ENCODE measurements at places on chromosomes 2 and 18.

GRCh38 chr18:68478246-68478645 lies 236.7 kb downstream of the TMX3 start:
- no peak for DNase-seq

- no peak for DNase-seq
These were observed 125.0 kb downstream of the SPHKAP start for GRCh38 chr2:228056293-228057097.

DNA sequence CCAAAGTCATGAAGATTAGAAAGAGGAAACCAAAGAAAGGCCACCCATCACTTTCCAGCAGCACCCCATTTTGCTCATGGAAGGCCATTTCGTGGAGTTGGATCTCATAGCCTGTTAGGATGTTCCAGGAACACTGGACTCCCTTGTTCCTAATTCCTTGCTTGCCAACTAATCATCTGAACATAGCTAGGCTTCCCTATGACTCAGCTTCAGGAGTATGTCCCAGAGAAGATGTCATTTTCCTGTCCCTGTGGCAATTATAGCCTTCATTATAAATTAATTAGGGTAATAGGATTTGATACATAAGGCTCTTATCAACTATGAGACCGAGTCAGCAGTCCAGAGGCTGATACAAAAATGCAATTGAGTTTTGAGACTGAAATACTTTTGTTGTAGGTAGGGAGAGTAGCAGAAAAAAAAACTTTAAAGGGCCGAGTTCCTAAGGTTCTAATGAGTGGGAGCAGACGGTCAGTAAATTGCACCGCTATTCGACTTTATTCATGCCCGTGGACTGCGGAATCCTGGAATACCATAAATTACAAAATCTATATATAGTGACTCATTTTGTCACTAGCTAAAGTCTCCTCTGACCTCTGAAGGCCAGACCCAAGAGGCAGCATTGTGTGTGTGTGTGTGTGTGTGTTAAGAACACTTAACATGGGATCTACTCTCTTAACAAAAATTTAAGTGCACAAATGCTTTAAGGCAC lies 311.8 kb downstream of the FBXO15 start:
- no peak for DNase-seq

- DNase-seq: no peak
These were observed 303.7 kb downstream of the TRIB2 start for GRCh38 chr2:13020469-13020868.

GRCh38 chr18:37272226-37272625 lies 293.4 kb downstream of the CELF4 start:
- no peak for DNase-seq

DNA sequence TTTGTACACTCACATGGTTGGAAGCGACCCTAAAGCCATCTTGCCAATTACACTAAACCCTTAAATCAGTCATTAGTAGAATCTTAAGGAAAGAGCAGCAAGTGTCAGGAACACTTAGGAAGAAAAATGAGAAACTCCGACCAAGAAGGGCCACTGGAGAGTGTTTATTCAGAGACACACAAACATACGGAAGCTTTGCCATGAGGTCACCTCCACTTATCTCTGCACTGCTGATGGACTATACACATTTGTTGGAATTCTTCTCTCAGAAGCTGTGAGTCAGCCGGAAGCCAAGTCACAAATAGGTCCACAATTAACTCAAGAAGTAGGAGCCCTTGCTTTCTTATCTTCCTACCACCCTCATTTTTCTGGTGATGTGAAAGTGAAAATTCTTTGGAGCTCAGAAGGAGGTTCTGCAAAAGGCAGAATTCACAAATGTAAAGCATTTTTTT lies 21.6 kb downstream of the BMP10 start:
- no peak for DNase-seq

DNA sequence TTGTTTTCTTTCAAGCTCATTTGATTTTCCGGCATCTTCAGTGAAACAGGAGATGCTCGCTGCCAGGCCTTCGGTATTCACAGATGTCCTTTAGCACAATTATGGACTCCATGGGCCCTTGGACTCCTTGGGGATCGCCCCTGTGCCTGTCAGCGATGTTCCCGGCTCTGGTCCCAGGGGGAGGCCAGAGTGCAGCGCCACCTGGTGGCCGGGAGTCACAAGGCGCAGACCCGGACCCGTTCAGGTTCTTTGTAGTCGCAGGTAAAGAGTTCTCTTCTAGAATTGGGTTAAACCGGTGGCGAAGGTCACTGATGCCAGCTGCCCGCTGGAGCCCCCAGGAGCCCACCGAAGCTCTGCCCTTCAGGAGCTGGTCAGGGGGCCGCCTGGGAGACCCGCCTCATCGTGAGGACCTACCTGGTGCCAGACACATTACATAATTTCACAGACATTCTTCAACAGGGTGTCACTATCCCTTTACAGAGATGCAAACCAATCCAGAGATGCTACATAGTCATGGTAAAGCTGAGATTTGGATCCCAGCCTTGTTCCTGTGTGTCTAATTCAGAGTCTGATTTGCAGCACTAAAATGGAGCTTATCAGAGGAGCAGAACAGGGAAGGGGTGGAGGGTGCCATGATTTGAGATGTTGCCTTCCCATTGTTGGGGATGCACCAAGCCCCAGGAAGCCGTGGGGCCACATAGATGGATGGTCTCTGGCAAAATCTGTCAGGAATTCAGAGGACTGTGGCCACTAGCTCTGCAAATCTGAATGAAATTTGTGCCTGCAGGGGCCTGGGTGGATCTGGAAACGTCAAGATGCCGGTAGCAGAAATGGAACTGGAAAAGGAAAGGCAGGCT lies 6.0 kb upstream of the INPP5D start:
- DNase-seq: peak; percentile 71

DNA sequence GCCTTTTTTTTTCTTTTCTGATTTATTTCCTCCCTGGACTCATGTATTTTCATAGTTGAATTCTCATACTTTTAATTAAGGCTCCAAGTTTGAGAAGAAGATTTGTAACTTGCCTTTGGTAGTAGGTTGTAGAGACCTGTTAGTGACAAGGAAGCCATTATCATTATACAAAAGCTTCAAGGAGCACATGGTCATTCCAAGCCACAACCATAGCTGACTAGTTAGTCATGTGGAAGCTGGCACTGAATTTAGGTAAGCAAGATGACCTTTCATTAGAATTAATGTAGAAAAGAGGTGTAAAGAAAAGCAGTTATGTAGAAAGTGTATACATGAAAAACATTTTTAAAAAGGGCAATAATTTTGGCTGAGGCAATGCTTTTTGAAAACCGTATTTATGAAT lies 89.7 kb downstream of the LRP1B start:
- no peak for DNase-seq

- no peak for DNase-seq
These were observed 88.7 kb downstream of the THADA start for GRCh38 chr2:43507137-43507536.
